Naive thymus-derived CD8-positive, alpha-beta T cell (primary cell): ENCODE measurements at places on chromosomes 12 and 14. TPM values are rescaled to one million over a fixed set of nuclear protein-coding genes. Genes with fewer than 3 reads are reported as not detected.

MAP1LC3B2 gene
- polyA plus RNA-seq = 5.4 TPM

NT5DC3 gene
- polyA plus RNA-seq = 0.33 TPM

FGF23 gene
- polyA plus RNA-seq = not detected

B3GNT4 gene
- polyA plus RNA-seq = 0.12 TPM

KCNH5 gene
- polyA plus RNA-seq = not detected

ANKS1B gene
- polyA plus RNA-seq = not detected

TAS2R31 gene
- polyA plus RNA-seq = not detected

SERPINA10 gene
- polyA plus RNA-seq = not detected

MDM2 gene
- 7.6 TPM for polyA plus RNA-seq

SSTR1 gene
- not detected for polyA plus RNA-seq

KIF26A gene
- not detected for polyA plus RNA-seq

FSCB gene
- not detected for polyA plus RNA-seq

DNA sequence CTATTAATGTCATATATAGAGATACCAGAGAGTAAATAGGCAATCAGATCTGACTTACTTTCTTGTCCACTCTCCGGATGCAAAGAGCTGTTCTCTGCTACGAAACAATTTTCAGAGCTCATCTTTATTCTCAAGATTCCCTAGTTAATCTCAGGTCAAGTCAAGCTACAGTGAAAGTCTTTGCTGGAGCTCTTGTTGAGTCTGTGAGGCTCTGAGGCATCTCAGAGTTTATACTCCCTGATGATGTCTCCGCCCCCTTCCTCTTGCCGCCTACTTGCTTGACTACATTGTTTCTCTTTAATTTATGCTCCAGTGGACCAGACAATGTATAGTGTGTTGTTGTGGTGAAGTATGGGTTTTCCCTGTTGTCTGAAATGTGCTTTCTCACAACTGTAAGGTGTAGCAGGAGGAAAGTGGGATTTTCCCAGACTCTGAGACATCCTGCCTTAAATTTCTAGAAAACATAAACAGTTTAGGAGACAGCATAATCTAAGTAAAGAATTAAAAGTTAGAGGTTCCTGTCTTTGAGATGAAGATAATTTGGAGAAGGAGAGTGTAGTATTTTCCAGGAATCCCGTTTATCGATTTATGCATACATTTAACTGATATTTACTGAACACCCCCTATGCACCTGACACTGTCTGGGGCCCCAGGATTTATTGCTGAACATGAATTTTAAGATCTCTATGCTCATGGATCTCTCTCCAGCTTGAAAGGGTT is at the start of gene CD69:
Gene CD69, minus strand, starts transcription at position 203 of the 720 bp plus-strand sequence. Its CDS starts 81 bp downstream, at position 122.
- DNase-seq = peak; percentile 69

- DNase-seq = peak; percentile 40
Observed at GRCh38 chr12:105330931-105331804, 677 bp downstream of the C12orf75 start.

DNA sequence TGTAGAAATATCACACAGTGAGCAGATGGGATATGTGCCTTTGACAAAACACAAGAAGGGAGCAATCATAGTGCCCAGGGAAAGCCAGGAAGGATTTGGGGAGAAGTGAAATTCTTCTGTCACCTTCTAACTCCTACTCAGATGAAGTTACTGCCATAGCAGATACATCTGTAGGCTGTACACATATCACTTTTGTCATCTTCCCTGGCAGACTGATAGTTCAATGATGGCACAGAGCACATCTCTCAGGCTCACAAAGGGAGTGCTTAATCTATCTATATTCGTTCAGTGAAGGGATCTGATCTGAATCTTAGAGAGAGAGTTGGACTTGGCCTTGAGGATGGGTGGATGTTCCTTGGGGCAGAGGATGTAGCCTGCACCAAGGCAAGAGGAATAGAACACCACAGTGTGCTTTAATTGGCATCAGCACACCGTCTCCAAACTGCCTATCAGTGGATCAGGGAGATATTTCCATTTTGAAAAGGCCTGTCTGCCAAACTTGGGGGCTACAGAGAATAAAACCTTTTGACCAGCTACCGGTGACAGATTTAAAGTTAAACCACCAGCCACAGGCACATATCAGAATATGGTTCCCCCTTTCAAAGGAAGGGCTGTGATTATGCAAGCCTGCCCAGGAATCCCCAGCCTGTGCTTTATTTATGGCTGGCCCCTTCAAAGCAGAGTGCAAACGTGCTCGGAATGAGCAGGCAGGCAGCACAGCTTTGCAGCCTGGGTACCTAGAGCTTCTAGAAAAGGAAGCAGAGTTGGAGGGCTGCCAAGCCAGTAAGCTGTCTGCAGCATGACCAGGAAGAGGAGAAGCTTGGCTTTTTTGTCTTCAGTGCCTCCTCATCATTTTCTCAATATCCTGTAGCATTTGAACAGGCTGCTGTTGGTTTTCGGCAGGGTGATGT is 165.5 kb upstream of the DYRK2 start:
- DNase-seq = peak; percentile 79

DNA sequence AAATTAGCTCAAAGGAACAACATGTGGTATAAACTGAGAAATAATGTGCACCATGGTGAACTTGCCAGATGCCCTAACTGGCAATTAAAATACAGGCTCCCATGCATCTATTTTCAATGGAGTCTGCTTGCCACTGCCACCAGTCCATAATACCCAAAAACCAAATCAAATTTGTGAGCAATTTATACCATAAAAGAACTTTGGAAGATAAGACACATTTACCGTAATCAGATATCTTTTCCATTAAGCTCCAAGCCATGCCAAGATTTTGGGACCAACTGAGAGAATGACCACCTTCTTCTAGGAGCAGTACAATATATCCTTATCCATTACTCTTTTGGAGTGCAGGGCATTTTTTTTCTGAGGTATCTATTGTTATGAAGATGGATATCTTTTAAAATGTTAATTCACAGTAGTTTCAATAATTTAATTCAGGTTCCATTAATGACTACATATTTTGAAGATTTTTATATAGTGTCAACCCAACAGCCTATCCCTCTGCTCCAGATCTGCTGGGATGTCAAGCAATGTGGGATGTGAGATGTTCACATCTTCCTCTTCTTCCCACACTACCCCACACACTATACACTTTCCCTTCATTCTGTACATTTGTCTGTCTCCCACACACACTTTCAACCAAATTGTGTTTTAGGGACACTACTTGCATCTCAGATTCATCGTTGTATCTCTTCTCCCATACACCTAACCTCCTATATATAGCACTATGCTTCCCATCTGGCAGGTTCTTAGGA is 53.3 kb downstream of the KIF21A start:
- no peak for DNase-seq

DNA sequence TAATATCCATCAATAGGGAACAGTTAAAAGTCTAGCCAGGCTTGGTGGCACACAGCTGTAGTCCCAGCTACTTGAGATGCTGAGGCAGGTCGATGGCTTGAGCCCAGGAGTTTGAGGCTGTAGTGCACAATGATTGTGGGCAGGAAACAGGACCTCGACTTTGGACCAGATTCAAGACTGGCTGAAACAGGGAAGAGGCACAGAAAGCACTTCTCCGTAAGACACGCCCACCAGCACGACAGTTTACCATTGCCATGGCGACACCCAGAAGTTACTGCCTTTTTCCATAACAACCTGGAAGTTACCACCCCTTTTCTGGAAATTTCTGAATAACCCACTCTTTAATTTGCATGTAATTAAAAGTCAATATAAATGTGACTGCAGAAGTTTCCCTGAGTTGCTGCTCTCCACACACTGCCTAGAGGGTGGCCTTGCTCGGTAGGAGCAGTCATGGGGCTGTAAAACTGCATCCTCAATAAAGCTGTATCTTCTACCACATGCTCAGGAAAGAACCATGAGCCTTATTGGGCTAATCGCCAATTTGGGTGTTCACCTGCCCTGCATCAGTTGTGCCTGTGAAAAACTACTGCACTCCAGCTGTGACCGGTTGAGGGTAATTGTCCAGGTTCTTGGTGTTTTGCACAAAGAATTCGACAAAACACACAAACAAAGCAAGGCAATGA is 4.6 kb upstream of the LRRC23 start:
- no peak for DNase-seq

- DNase-seq = no peak
Observed at GRCh38 chr12:12505544-12506495, 56.8 kb downstream of the DUSP16 start.

DNA sequence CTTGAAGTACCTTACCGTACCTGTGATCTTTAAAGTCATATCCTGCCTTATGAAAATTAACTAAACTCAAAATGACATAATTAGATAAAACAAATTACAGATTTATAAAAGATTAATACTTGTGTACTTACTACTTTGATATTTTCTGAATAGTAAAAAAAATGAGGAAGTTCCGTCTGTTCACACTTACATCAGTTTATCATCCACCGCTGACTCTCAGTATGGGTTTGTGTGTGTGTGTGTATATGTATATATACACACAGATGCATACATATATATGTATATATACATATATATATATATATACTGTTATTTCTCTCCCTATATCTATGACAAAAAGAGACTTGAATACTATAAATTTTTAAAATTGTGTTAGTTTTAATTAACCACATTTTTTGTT is 65.0 kb upstream of the MON2 start:
- DNase-seq = no peak

GRCh38 chr12:69065775-69066174 is 132.8 kb upstream of the CPM start:
- no peak for DNase-seq

DNA sequence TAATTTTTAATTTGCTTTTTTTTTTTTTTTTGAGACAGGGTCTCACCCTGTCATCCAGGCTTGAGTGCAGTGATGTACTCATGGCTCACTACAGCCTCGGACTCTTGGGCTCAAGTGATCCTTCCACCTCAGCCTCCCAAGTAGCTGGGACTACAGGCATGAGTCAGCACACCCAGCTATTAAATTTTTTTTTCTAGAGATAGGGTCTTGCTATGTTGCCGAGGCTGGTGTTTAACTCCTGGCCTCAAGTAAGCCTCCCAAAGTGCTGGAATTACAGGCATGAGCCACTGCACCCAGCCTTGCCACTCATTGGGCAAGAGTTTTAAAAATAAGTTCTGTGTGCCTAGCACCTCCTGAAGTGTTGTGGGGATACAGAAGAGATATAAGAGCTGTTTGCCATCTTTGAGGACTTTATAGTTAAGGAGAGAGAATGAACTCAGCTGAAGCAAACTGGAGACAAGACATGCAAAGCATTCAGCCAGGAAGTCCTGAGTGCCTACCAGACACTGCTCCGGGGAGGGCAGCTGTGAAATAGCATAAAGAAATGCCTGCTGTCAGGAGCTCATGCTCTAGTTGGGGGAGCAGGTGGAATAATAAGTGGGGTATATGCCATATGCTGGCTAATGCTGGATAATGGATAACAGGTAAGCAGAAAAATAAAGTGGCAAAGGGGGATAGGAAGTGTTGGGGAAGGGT is 15.0 kb upstream of the EMP1 start:
- DNase-seq = no peak

- DNase-seq = no peak
Observed at GRCh38 chr12:130162267-130162666, at the start of gene FZD10. FZD10 (plus strand) TSS chr12:130162464; CDS start chr12:130162943, 479 bp downstream.

DNA sequence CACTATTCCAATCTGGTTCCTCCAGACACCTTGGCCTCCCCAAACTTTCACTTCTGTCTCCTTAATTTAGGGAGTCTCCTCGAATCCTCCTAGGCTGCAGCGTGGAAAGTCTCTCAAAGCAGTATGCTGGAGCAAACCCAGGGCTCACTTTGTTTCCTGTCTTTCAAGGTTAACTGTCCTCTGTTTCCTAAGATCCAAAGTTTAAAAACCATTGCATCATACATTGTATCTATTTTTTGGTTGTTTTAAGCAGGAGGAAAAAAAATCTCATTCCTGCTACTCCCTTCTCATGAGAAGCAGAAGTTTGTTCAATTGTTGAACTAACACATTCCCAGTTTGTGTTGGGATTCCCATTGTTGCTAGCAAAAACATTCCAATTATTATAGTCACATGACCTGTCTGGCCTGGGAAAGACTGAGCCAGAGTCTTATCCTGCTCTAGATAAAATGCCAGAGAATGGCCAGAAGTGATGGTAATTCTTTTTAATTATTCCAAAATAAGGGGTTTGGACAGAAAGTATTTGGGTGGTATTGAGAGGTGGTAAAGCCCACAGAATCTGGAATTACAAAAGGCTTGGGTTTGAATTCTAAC is 67.3 kb downstream of the HSPB8 start:
- DNase-seq = no peak

- no peak for DNase-seq
Observed at GRCh38 chr12:114414031-114414865, 8.3 kb upstream of the TBX5 start.

GRCh38 chr12:29224572-29224971 is 75.5 kb downstream of the FAR2 start:
- DNase-seq = no peak

- no peak for DNase-seq
Observed at GRCh38 chr12:112839386-112839972, 47.9 kb downstream of the RPH3A start.

GRCh38 chr12:20442322-20442721 is 74.0 kb downstream of the PDE3A start:
- DNase-seq = no peak

DNA sequence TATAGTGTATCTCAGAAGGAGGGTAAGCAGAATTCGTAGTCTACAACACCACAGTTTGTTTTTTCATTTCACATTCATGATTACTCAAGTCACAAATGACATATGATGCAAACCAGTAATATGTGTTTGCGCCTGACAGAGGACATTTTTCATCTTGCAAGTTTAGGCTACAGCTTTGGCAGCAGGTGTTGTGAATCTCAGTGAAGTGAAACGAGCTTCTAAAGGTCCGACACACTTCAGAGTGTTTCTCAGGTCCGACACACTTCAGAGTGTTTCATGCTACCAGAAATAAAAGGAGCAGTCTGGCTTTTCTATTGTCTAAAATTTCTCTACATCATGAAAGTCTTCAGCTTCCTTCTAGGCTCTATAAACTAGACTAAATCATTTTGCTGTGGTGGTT is 22.7 kb downstream of the CLEC14A start:
- DNase-seq = no peak
